ENCODE measurements at places on chromosomes 1 and 21.
A peak's percentile ranks its signal among the peaks of the same experiment; 100 is the strongest.

- DNase-seq: peak; percentile 93
These were observed 7.5 kb downstream of the MINDY1 start for GRCh38 chr1:150999051-150999674.

DNA sequence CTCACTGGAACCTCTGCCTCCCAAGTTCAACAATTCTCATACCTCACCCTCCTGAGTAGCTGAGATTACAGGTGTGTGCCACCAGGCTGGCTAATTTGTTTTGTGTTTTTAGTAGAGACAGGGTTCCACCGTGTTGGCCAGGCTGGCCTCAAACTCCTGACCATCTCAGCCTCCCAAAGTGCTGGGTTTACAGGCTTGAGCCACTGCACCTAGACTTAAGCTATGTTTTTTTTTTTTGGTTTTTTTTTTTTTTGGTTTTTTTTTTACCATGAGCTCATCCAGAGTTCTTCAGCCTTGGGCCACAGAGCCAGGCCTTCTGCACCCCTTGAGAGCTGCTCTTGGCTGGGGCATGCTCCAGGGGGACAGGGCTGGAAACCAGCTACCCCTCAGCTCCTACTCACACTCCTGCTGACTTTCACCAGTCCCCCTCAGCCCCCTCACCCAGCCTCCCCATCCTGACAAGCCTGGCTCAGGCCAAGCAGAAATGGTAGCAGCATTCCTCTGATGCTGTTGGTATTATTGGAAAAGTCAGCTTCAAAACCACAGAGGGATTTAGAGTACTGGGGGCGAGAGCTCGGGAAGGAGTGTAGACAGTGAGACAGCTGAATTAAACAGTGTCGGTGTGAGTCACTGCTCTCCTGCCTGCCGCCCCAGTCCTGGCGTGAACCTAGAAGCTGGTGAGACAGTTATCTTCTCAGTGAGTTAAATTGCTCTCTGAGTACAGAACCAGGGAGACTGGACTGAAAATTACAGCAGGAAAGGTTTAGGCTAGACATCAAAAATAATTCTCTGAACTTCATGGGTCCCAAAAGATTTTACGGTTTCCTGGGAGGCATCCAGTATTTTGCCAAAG lies 63.7 kb downstream of the NAV1 start:
- DNase-seq: peak; percentile 99

DNA sequence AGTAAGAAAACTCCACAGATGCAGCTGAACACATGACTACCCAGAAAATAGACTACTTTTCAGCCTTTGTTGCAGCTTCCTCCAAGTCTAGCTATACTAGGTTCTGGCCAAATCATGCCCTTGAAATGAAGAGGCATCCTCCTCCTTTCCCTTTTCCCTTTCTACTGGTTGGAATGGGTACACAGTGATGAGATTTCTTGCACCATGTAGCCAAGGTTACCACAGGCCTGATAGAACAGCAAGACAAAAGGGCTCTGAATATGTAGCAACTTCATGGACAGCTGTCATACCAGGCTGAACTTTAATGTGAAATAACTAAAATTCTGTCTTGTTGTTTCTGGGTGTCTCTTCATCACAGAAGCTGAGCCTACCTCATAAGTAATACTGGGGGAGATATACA lies 146.5 kb downstream of the PDE4B start:
- DNase-seq: no peak

- DNase-seq: no peak
These were observed 10.2 kb downstream of the USP16 start for GRCh38 chr21:29034678-29035077.

DNA sequence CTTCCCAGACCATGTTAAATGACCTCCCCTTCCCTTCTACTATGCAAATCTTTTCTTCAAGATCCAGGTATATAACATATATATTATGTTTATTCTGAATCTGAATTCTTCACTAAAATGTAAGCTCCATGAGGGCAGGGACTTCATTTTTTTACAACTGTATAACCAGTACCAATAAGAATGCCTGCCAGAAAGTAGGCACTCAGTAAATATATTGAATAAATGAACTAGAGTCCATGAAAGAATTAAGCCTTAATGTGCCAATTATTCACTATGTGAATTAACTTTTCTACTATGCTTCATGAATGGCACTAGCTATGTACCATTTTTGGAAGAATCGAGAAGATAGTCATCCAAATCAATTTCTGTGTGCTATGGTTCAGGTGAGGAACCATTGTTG lies 60.1 kb downstream of the SH3GLB1 start:
- no peak for DNase-seq

DNA sequence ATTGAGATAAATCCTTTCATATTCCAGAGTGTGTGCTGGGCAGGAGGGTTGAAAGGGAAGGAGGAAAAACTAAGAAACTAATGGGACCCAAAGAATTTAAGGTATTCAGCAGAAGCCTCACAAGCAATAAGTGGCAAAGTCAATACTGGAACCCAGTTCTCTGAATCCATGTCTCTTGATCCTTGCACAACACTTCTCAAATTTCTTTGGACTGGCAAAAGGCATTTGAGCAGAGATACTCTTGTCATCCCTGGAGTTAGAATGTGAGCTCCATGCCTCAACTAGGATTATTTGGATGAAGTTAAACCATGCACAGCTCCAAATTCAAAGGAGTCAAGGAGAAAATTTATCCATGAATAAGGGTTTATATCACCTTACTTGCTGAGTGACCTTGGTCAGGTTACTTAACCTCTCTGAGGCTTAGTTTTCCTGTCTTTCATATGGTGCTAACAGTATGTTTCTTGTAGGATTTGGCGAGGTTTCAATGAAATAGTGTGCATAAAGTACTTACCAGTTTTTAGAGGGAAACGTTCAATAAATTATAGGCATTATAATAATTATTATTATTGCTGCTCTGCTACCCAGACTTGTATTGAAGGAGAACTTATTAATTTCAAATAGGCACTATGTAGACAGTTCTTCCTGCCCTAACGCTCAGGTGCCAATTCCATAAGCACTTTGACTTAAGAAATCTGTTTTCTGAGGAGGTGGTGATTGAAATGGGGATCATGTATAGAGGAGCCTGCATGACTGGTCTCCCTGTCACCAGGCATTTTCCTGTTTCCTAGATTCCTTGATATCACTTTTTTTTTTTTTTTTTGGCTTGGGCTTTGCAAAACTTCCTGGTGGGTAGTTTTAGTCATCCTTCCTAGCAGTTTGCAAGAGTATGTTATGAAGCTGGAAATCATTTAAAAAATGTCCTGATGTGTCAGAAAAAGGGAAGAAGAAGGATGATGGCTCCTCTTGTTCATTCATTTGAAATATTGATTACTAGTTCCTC lies 125.0 kb upstream of the JUN start:
- peak; percentile 55 for DNase-seq

DNA sequence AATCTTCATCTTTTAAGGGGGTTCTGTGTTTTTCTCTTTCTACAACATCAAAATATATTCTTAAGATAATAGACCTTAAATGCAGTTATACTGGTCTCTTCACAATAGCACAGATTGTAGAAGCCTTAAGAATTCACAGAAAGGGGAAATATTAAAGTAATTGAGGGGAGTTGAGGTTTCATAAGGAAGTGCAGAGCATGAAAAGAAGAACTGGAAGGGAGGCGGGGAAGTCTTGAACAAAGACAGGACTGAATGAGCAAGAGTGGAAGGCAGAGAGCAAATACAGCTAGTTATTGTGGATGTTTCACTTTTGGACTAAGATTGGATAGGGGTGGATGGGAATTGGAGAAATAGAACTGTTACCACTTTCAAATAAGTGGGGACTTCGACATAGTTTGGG lies 67.7 kb downstream of the PTGER3 start:
- DNase-seq: no peak
